ENCODE measurements at places on chromosomes 2 and 18.

DNA sequence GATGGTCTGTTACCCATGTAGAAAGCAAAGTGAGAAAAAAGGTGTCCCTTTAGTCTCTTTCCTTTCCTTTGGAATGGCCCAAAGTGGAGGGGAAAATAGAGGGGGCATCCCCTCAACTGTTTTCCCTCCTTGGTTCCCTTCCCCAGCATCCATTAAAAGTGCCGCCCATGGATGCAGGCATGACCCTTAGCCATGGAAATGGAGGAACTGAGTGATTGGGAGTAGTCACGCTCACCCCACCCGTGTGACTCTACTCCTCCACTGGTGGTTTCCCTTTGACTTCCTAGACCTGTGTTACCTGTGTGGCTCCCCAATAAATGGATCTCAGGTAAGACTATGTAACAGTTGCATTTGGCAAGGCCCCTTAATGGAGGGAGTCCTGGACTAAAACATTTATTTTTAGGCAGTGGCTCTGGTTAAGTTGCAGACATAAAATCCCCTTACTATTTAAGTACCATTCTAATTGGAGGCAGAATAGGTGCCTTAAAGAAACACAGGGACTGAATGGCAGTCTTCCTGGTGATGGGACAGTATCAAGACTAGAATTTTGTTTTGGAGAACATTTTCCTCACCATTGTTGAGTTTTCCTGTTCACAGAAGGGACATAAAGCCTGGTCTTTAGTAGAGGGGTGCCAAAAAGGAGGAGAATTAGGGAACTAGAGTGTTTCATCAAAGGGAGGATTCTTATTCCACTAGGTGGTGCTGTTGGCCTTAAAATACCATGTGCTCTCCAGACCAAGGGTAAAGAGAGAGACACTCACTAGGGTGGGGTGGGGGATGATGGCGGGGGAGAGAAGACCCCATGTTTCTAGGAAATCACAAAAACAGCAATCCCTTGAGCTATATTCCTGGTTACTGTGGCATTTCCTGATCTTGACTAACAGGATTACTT, 25.7 kb upstream of the PLA2R1 start:
- DNase-seq, result peak; percentile 45

GRCh38 chr18:58867281-58867961, 2.7 kb downstream of the ZNF532 start:
- no peak for DNase-seq

- no peak for DNase-seq
These were observed 127.6 kb downstream of the TDRD15 start for GRCh38 chr2:21251216-21251980.

DNA sequence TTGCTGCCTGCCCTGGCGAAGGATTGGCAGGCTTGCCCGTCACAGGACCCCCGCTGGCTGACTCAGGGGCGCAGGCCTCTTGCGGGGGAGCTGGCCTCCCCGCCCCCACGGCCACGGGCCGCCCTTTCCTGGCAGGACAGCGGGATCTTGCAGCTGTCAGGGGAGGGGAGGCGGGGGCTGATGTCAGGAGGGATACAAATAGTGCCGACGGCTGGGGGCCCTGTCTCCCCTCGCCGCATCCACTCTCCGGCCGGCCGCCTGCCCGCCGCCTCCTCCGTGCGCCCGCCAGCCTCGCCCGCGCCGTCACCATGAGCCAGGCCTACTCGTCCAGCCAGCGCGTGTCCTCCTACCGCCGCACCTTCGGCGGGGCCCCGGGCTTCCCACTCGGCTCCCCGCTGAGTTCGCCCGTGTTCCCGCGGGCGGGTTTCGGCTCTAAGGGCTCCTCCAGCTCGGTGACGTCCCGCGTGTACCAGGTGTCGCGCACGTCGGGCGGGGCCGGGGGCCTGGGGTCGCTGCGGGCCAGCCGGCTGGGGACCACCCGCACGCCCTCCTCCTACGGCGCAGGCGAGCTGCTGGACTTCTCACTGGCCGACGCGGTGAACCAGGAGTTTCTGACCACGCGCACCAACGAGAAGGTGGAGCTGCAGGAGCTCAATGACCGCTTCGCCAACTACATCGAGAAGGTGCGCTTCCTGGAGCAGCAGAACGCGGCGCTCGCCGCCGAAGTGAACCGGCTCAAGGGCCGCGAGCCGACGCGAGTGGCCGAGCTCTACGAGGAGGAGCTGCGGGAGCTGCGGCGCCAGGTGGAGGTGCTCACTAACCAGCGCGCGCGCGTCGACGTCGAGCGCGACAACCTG, at the start of gene DES:
DES (plus strand) TSS at position 223 of the 857 bp plus-strand sequence; CDS start at position 309, 86 bp downstream.
- DNase-seq, result no peak

DNA sequence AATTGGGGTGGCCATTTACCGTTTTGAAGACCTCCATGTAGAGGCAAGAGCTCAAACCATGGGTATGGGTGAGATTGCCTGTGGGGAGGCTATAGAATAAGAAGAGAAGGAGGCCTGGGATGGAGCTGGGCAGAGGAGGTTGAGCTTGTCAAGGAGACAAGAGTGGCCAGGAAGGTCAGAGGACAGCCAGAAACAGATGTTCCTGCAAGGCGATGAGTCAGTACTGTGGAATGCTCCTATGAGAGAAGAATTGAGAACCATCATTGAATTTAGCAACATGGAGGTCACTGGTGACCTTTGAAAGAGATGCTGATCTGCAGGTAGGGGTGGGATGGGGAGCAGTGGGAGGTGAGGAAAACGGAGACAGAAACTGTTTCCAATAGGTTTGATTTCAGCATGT, 3.5 kb downstream of the ACSL3 start:
- DNase-seq, result no peak

GRCh38 chr2:55048508-55049042, 1.7 kb downstream of the RTN4 start:
- peak; percentile 40 for DNase-seq

DNA sequence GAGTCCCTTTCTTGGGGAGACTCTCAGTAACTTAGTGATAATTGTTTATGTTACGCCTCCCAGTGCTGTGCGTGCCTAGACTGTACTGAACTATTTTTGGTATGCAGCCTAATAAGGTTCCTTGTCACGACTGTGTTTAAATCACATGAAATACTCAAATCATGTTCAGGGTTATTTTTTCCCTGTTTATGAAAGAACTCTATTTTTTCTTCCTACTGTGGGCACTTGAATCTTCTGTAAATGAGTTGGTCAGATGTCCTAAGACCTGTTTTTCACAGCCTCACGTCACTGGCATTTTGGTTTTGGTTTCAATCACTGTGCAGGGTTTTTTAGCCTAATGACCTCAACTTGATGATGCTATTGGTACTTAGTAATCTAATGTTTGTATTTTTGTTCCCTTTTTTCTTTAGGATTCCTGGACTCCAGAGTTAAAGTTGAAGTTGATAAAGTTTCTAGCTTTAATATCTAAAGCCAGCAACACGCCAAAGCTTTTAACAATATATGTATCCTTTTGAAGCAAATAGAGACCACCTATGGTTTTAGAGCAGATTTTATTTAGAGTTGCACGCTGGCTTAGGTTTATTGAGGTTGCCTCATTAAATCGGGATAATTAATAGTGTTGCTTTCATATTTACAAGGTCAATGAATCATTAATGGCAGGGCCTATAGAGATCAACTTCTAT, 24.0 kb downstream of the ARMC9 start:
- DNase-seq, result no peak

DNA sequence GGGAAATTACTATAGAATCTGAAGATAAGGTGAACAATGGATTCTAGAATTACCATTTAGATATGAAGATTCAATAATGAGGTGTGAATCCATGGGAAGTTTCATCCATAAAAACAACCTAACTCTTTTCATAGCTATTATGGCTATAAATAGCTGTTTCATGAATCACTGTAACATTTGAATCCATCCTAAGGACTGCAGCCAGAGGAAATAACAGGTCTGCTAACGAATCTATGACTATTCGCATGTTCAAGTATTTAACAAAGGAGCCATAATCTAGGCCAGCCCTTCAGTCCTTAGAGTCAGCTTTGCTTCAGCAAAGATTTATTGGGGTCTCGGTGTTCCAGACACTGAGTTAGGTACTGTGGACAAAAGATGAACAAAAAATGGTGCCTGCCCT, 87.1 kb downstream of the MYOM1 start:
- DNase-seq, result no peak

GRCh38 chr2:105674401-105674800, 70.3 kb upstream of the NCK2 start:
- DNase-seq, result no peak

DNA sequence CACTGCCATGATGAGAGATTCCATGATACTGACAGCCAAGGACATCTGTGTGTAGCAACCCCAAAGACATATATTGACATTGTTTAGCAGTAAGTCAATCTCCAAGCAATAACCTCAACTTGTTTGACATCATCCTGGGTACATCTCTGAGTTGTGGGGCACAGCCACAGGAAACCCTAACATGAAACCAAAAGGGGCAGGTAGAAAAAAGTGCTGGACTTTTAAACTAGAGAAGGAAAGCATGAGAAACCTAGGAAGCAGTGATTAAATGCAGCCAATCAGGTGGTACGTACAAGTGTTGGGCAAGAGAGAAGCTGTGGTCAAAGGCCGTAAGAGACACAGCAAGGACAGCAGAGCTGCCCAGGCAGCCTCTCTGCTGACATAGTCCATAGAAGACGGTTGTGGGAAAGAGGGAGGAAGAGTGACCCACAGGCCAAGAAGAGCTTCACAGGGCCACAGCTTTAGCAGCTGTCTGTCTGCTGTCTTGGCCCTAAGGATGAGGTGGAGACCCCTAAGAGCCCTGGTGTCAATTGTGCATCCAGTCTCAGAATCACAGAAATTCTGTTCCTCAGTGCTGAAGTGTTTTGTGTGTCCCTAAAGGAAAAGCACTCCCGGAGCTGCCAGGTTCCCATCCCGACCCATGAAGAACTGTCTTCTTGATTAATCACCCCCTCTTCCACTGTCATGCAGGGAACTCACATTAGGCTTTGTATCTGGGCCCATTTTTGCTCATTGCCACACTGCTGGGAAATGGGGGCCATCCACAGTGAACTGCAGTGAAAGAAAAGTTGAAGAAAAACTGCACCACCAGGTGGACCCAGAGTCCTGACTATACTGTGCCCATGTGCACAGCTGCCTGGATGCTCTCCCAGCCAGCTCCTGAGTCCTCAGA, 25.4 kb upstream of the CHN1 start:
- DNase-seq, result peak; percentile 26

GRCh38 chr2:10043256-10043905, at the start of gene KLF11:
Gene KLF11 (plus strand): TSS chr2:10043550. CDS start chr2:10043717, 167 bp downstream.
- DNase-seq, result peak; percentile 83

DNA sequence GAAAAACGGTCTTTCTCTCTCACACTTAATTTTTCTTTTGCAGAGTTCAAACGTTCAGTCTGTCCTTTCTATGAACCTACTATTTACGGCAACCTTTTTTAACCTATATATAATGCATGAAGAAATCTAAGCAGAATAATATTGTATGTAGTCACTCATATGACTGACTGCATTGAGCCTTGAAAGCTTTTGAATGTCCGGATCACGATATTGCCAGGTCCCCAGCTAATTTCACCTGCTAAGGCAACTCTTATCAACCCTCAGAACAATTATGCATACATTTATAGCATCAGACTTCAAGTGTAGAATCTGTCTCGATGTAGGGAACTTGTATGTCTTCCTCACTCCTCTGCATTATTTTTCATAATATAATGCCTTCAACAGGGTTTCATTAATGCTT, 1083.8 kb upstream of the KLHL29 start:
- no peak for DNase-seq

- no peak for DNase-seq
These were observed 95.5 kb upstream of the SCN1A start for GRCh38 chr2:166223298-166223697.

GRCh38 chr2:29808321-29808720, 113.1 kb downstream of the ALK start:
- no peak for DNase-seq

- no peak for DNase-seq
These were observed 11.1 kb downstream of the PDE1A start for GRCh38 chr2:182415771-182416170.

GRCh38 chr2:79950526-79950925, 354.0 kb downstream of the LRRTM1 start:
- no peak for DNase-seq

DNA sequence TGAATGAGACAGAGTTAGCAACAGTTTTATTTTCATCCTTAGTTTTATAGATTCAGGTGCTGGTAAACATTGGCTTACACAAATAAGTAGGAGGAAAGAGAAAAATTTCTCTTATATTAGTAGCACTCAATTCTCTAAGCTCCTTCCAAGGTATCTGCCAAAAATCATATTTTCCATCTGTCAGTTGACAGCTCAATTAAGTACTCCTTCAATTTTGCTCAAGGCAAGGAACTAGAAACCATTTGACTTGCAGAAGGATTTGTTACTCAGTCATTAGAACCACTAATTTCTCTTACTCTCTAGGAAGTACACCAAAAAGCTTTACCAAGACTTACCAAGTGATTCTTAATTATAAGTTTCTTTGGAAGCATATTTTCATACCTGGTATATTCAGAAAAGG, 101.4 kb upstream of the ATP8B1 start:
- no peak for DNase-seq

DNA sequence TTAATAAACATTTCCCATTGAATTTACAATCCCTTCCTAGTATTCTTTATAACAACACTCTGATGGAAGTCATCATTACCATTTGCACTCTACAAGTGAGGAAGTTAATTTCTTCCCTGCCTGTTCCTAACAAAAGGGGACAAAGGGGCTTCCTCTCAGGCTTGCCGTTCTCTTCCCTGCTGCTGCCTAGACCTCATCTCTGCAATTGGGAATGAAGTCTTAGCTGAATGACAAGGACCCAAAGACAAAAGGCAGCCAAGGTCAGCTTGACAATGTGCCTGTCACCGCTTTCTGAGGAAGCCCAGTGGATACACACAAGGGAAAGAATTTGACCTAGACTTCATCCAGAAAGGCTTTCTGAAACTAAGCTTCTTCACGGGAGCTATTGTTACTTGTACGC, 416.4 kb downstream of the CMPK2 start:
- no peak for DNase-seq

DNA sequence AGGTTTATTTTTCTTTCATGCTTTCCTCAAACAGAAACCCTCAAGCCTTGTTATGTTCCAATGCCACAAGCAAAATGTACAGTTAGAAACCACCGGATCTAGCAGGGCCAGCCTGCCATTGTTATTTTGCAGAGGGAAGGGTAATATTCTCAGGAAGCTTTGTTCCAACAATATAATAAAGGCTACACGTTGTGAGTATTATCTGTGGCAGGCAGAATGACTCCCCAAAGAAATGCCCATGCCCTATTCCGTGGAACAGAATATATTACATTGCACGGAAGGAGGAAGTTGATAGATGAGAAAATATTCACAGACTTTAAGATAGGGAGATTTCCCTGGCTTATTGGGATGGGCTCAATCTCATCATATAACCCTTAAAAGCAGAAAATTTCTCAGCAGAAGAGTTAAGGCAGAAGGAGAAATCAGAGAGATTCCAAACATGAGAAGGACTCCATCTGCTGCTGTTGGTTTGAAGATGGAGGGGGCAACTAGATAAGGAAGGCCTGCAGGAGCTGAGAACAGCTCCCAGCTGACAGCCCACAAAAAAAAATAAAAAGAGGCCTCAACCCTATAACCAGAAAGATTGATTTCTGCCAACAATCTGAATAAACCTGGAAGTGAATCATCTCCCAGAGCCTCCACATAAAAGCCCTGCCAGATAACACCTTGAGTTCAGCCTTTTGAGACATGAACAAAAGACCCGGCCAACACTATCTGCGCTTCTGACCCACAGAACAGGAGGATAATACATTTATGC, 466.6 kb downstream of the LPIN1 start:
- no peak for DNase-seq
